ENCODE measurements at places on chromosomes 3 and 15. TPM values are rescaled to one million over a fixed set of nuclear protein-coding genes. Genes with fewer than 3 reads are reported as not detected.

GRCh38 chr3:49803465-49804140 is 542 bp downstream of the INKA1 start:
- H3K27ac ChIP-seq, result peak overlapping the region; percentile 42
- peak overlapping the region; percentile 78 for H3K4me3 ChIP-seq
- DNase-seq, result peak; percentile 58
- H3K36me3 ChIP-seq, result no peaks in the 10 kb centered on the region
- H3K4me1 ChIP-seq, result peaks cover 50% of the 10 kb centered on the region
- peaks cover 21% of the 10 kb centered on the region for H3K27me3 ChIP-seq

Gene KLHL6
- total RNA-seq, result 26.8 TPM

GRCh38 chr15:31325595-31326155 is 960 bp upstream of the KLF13 start:
- peak overlapping the region; percentile 86 for H3K4me3 ChIP-seq
- H3K27ac ChIP-seq, result peak overlapping the region; percentile 86
- H3K4me1 ChIP-seq, result peaks cover 45% of the 10 kb centered on the region

- H3K27ac ChIP-seq, result no peak overlapping the region
- peaks cover 17% of the 10 kb centered on the region for H3K36me3 ChIP-seq
- H3K4me3 ChIP-seq, result no peak overlapping the region
- DNase-seq, result no peak
Observed at GRCh38 chr15:94247789-94248638, 16.7 kb downstream of the MCTP2 start.
